GM23248 (cell line): ENCODE measurements at places on chromosomes 6 and 20. TPM values are rescaled to one million over a fixed set of nuclear protein-coding genes. Genes with fewer than 3 reads are reported as not detected.

Gene HTR1B
- not detected in 2 replicates for polyA plus RNA-seq

DNA sequence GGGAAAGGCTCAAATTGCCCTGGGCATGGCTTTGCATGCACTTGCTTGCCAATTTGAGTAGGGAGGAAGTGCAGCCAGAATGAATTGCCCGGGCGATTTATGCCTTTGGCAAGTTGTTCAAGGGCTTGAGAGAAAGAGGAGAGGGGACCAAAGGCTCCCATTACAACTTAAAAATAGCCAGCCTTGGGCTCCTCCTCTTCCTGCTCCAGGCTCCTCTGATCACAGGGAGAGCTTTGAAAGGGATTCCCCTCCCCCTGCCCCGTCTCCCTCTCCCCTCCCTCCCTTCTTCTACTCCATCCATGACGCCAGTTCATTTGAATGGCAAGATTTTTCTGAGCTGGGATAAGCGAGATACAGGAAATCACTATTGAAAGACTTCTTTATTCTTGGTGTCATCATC, 304.9 kb upstream of the JAG1 start:
- DNase-seq, result no peak
- peaks cover 10% of the 10 kb centered on the region for H3K4me1 ChIP-seq
- H3K27me3 ChIP-seq, result no peaks in the 10 kb centered on the region
- no peak overlapping the region for H3K27ac ChIP-seq
- no peak overlapping the region for H3K4me3 ChIP-seq
- no peaks in the 10 kb centered on the region for H3K36me3 ChIP-seq

- no peaks in the 10 kb centered on the region for H3K4me1 ChIP-seq
- peaks cover 2% of the 10 kb centered on the region; the same call in 1 of the 2 replicates for H3K27me3 ChIP-seq
- no peak overlapping the region for H3K27ac ChIP-seq
- no peak for DNase-seq
- no peaks in the 10 kb centered on the region for H3K36me3 ChIP-seq
Measured at GRCh38 chr20:33308668-33309067, 25.7 kb downstream of the BPIFB1 start.

Gene KCNK15
- polyA plus RNA-seq, result 5.2 and 5.7 TPM in 2 replicates

Gene SLC17A3
- not detected in 2 replicates for polyA plus RNA-seq

Gene BANF2
- not detected in 2 replicates for polyA plus RNA-seq

Gene SLC35D3
- not detected in 2 replicates for polyA plus RNA-seq

DNA sequence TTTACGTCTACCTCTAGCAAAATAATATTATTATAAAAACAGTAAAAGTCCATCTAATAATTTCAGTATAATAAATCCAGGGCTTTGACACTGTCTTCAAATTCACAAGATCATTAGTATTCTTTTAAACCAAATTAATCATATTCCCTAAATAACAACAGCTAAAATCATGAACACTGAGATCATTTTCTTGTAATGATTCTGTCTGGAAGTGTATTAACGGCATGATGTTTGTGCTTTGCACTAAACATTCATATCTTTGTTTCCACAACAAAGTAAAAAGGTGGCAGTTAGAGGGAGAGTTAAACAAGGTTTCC, 18.8 kb downstream of the HIVEP2 start:
- no peak for DNase-seq
- H3K36me3 ChIP-seq, result no peaks in the 10 kb centered on the region
- peak overlapping the region; percentile 91 for H3K27ac ChIP-seq
- H3K27me3 ChIP-seq, result no peaks in the 10 kb centered on the region
- peaks cover 50% of the 10 kb centered on the region for H3K4me1 ChIP-seq

GRCh38 chr6:40719671-40720374, 132.7 kb upstream of the LRFN2 start:
- H3K27ac ChIP-seq, result peak overlapping the region; percentile 39; the same call in 1 of the 2 replicates
- H3K36me3 ChIP-seq, result no peaks in the 10 kb centered on the region
- peak overlapping the region; percentile 65 for H3K4me3 ChIP-seq
- peaks cover 18% of the 10 kb centered on the region for H3K4me1 ChIP-seq
- peak; percentile 60 for DNase-seq
- H3K27me3 ChIP-seq, result no peaks in the 10 kb centered on the region

DNA sequence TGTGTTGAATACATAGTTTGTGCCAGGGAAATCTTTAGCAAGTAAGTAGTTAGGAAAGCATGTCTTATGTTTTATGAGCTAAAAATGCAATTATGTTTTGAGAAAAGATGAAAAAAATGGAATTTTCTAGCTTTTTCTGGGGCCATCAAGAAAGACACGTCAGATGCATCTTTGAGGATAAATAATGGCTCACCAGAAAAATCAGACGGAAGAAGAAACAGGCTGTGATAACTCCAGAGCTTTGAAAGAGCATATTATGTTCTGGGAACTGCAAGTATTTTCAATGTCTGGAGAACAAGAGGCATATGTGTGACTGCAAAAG, 173.7 kb downstream of the CLVS2 start:
- no peak overlapping the region for H3K27ac ChIP-seq
- H3K27me3 ChIP-seq, result no peaks in the 10 kb centered on the region
- H3K4me3 ChIP-seq, result no peak overlapping the region
- DNase-seq, result no peak

- H3K27ac ChIP-seq, result no peak overlapping the region
- H3K4me1 ChIP-seq, result peaks cover 3% of the 10 kb centered on the region; the same call in 1 of the 2 replicates
- no peaks in the 10 kb centered on the region for H3K27me3 ChIP-seq
- no peak for DNase-seq
- H3K4me3 ChIP-seq, result no peak overlapping the region
Measured at GRCh38 chr20:64049878-64050260, 430 bp upstream of the SOX18 start.

Gene NKAIN2
- not detected in 2 replicates for polyA plus RNA-seq

Gene SGK2
- polyA plus RNA-seq, result not detected in 2 replicates

Gene CST5
- polyA plus RNA-seq, result not detected in 2 replicates

Gene OR2J3
- not detected in 2 replicates for polyA plus RNA-seq

DNA sequence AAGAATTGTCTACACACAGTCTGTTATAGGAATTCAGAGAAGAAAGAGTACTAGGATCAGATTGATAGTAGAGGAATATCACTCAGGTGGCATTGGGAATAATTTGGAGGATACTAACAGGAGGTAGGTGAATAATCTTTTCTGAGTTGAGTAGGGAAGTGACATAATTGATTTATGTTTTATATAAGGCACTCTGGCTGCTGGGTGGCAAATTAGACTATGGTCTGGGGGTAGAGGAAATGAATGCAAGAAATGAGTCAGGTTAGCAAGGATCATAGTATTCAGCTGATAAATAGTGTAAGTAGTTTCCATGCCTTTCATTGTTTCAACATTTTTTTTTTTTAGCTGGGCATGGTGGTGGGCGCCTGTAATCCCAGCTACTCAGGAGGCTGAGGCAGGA, 113.3 kb downstream of the CDKAL1 start:
- H3K4me1 ChIP-seq, result peaks cover 8% of the 10 kb centered on the region
- no peak for DNase-seq
- H3K36me3 ChIP-seq, result no peaks in the 10 kb centered on the region
- H3K27me3 ChIP-seq, result no peaks in the 10 kb centered on the region
- H3K4me3 ChIP-seq, result no peak overlapping the region
- no peak overlapping the region for H3K27ac ChIP-seq

Gene RAD21L1
- polyA plus RNA-seq, result 0.16 TPM in 2 replicates

- H3K4me1 ChIP-seq, result no peaks in the 10 kb centered on the region
- no peak overlapping the region for H3K27ac ChIP-seq
- no peak for DNase-seq
- H3K36me3 ChIP-seq, result no peaks in the 10 kb centered on the region
- H3K27me3 ChIP-seq, result no peaks in the 10 kb centered on the region
Measured at GRCh38 chr20:19555726-19556125, 202.3 kb upstream of the RIN2 start.

GRCh38 chr6:79536954-79537747, at the start of gene LCA5:
Gene LCA5 (minus strand): TSS chr6:79537430. CDS start chr6:79518894, 18,536 bp downstream.
- H3K27ac ChIP-seq, result peak within 1 kb of the TSS; percentile 92
- H3K27me3 ChIP-seq, result no peaks in the 10 kb centered on the region
- H3K4me1 ChIP-seq, result peaks cover 5% of the 10 kb centered on the region
- peak; percentile 99 for DNase-seq
- H3K4me3 ChIP-seq, result peak within 1 kb of the TSS; percentile 96

GRCh38 chr6:83808926-83809325, 44.2 kb upstream of the RIPPLY2 start:
- H3K27ac ChIP-seq, result no peak overlapping the region
- H3K27me3 ChIP-seq, result peaks cover 4% of the 10 kb centered on the region
- H3K4me3 ChIP-seq, result no peak overlapping the region
- no peaks in the 10 kb centered on the region for H3K36me3 ChIP-seq
- H3K4me1 ChIP-seq, result no peaks in the 10 kb centered on the region

- H3K36me3 ChIP-seq, result no peaks in the 10 kb centered on the region
- H3K27me3 ChIP-seq, result no peaks in the 10 kb centered on the region
- no peak overlapping the region for H3K27ac ChIP-seq
- no peaks in the 10 kb centered on the region for H3K4me1 ChIP-seq
- H3K4me3 ChIP-seq, result no peak overlapping the region
Measured at GRCh38 chr6:134599079-134599478, 281.2 kb upstream of the SGK1 start.

GRCh38 chr6:15087186-15087589, 158.7 kb upstream of the JARID2 start:
- H3K4me1 ChIP-seq, result no peaks in the 10 kb centered on the region
- H3K4me3 ChIP-seq, result no peak overlapping the region
- DNase-seq, result no peak
- no peak overlapping the region for H3K27ac ChIP-seq
- H3K36me3 ChIP-seq, result no peaks in the 10 kb centered on the region

- no peak overlapping the region for H3K27ac ChIP-seq
- DNase-seq, result no peak
- no peaks in the 10 kb centered on the region for H3K36me3 ChIP-seq
- peaks cover 5% of the 10 kb centered on the region; the same call in 1 of the 2 replicates for H3K4me1 ChIP-seq
Measured at GRCh38 chr6:43943099-43943766, 173.2 kb downstream of the VEGFA start.

GRCh38 chr6:128493877-128494276, 26.5 kb downstream of the PTPRK start:
- no peak for DNase-seq
- no peaks in the 10 kb centered on the region for H3K27me3 ChIP-seq
- no peak overlapping the region for H3K27ac ChIP-seq
- no peak overlapping the region for H3K4me3 ChIP-seq
- no peaks in the 10 kb centered on the region for H3K36me3 ChIP-seq

Gene MATN4
- 0.09 TPM in 1 of 2 replicates, not detected in the other for polyA plus RNA-seq

Gene GDAP1L1
- not detected in 2 replicates for polyA plus RNA-seq

Gene FLRT3
- polyA plus RNA-seq, result 2.4 and 3.0 TPM in 2 replicates

GRCh38 chr6:166677941-166678340, 50.9 kb upstream of the RPS6KA2 start:
- DNase-seq, result no peak
- no peaks in the 10 kb centered on the region for H3K4me1 ChIP-seq
- H3K27me3 ChIP-seq, result peaks cover 13% of the 10 kb centered on the region; the same call in 1 of the 2 replicates
- H3K4me3 ChIP-seq, result no peak overlapping the region
- H3K36me3 ChIP-seq, result no peaks in the 10 kb centered on the region
- no peak overlapping the region for H3K27ac ChIP-seq

DNA sequence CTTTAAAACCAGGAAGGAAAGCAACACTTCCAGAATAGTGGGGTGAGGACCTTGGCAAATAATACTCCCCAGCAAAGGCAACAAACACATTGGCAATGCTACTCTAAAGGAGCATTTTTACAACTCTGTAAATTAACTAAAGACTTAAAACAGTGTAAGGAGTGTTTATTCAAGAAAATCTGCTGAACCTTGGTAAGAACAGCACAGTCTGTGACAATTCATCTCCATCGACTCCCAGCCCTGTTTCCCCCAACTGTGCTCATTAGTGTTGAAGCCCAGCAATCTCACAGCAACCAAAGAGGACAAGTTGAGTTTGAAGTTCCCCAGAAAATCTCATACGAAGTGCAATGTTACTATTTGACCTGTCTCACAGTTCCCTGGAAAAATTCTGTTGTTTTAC, 884.9 kb downstream of the C6orf118 start:
- H3K4me1 ChIP-seq, result no peaks in the 10 kb centered on the region
- no peaks in the 10 kb centered on the region for H3K27me3 ChIP-seq
- DNase-seq, result no peak

Gene MCUR1
- 27.9 and 28.3 TPM in 2 replicates for polyA plus RNA-seq

GRCh38 chr6:21305893-21306332, 287.6 kb upstream of the SOX4 start:
- no peaks in the 10 kb centered on the region for H3K4me1 ChIP-seq
- no peak overlapping the region for H3K4me3 ChIP-seq
- peak; percentile 60 for DNase-seq
- H3K27ac ChIP-seq, result no peak overlapping the region
- H3K36me3 ChIP-seq, result no peaks in the 10 kb centered on the region

- peak; percentile 89 for DNase-seq
- no peak overlapping the region for H3K4me3 ChIP-seq
- no peaks in the 10 kb centered on the region for H3K27me3 ChIP-seq
- H3K27ac ChIP-seq, result peak overlapping the region; percentile 66
- peaks cover 14% of the 10 kb centered on the region for H3K4me1 ChIP-seq
Measured at GRCh38 chr20:45817376-45818194, 5.1 kb downstream of the UBE2C start.

DNA sequence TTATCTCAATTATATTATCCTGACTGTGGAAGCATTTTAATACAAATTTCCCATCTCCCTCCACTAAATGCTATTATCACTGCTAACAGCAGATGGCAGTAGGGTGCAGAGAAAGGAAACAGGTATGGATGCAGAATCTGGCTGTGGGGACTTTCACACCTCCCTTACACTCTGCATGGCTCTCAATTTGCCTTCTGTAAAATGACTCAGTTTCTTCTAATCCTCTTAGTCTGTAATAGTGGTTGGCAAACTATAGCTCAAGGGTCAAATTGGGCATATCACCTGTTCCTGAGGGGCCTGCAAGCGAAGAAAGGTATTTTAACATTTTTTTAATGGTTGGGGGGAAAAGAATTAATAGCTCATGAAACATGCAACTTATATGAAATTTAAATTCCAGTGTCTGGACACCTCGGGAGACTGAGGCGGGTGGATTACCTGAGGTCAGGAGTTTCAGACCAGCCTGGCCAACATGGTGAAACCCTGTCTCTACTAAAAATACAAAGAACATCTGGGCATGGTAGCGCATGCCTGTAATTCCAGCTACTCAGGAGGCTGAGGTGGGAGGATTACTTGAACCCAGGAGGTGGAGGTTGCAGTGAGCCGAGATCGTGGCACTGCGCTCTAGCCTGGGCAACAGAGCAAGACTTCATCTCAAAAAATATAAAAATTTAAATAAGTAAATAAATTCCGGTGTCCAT, 83.5 kb downstream of the ZMYND8 start:
- peaks cover 10% of the 10 kb centered on the region; the same call in 1 of the 2 replicates for H3K36me3 ChIP-seq
- no peaks in the 10 kb centered on the region for H3K27me3 ChIP-seq
- H3K4me1 ChIP-seq, result peaks cover 68% of the 10 kb centered on the region
- peak; percentile 78 for DNase-seq
- H3K27ac ChIP-seq, result peak overlapping the region; percentile 87

- peaks cover 5% of the 10 kb centered on the region; the same call in 1 of the 2 replicates for H3K36me3 ChIP-seq
- no peaks in the 10 kb centered on the region for H3K27me3 ChIP-seq
- no peaks in the 10 kb centered on the region for H3K4me1 ChIP-seq
- no peak for DNase-seq
- H3K4me3 ChIP-seq, result no peak overlapping the region
Measured at GRCh38 chr20:37395410-37395797, 49.5 kb downstream of the SRC start.

Gene BNIP5
- not detected in 2 replicates for polyA plus RNA-seq

Gene VSX1
- polyA plus RNA-seq, result not detected in 2 replicates

Gene SIRPD
- polyA plus RNA-seq, result not detected in 2 replicates
